ENCODE measurements at places on chromosomes 2 and 18.

DNA sequence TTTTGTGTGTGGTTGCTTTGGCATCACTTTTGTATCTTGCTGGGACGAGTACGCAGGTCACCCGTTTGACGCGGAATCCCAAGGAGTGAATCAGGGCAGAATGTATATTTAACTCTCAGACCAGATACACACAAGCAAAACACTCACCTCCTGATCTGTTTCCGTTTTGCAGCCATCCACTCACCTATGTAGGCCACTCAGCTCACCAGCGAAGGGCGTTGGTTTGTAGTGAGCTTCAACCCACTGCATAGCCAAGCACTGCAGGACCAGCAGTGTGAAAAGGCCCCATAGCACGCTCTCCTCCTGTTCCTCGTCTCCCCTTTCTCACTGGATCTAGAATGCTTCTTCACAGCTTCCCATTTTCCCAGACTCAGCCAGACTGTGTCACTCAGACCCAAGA is 58.3 kb downstream of the ZNF532 start:
- no peak for DNase-seq
- H3K36me3 ChIP-seq = no peaks in the 10 kb centered on the region
- no peaks in the 10 kb centered on the region for H3K4me1 ChIP-seq
- no peaks in the 10 kb centered on the region for H3K27me3 ChIP-seq
- H3K27ac ChIP-seq = no peak overlapping the region

DNA sequence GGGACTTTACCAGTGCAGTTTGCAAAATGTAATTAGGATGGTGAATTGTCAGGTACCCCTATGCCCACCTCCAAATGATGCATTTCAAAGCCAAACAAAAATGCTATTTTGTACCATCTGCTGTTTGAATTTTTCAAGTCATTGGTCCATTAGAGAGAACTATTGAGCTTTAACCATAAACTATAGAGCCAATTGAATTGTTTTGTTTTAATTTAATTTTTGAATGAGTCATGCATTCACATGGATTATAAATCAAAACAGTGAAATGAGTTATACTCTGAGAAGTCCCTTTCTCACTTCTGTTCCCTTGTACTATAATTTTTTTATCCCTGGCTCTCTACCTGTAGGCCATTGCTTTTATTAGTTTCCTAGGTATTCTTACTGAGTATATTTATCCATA is 140.6 kb upstream of the LYPD6 start:
- H3K4me1 ChIP-seq = no peaks in the 10 kb centered on the region
- H3K27me3 ChIP-seq = no peaks in the 10 kb centered on the region
- no peaks in the 10 kb centered on the region for H3K36me3 ChIP-seq

- no peaks in the 10 kb centered on the region for H3K36me3 ChIP-seq
- H3K27me3 ChIP-seq = no peaks in the 10 kb centered on the region
- no peaks in the 10 kb centered on the region for H3K4me1 ChIP-seq
- no peak for DNase-seq
These were observed 249.3 kb downstream of the PARD3B start for GRCh38 chr2:204794624-204795023.

DNA sequence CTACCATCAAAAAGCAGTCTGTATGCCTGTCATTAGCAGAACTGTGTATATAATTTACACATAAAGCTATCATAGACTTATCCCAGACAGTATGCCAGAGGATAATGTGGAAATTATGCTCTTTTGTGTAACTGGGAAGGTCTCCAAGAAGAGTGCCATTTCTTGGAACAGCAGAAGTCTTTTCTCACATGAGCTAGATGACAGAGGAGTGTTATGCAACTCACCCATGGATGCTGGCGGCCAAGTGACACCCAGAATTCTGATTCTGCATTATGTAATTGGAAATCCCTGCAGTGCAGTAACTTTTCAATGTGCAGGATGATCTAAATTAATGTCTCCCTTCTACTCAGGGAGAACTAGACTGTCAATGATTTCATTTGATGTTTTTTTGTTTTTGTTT is 160.0 kb downstream of the UBE2E3 start:
- no peaks in the 10 kb centered on the region for H3K36me3 ChIP-seq
- H3K4me1 ChIP-seq = no peaks in the 10 kb centered on the region
- DNase-seq = no peak
- H3K27me3 ChIP-seq = no peaks in the 10 kb centered on the region
- no peak overlapping the region for H3K27ac ChIP-seq

DNA sequence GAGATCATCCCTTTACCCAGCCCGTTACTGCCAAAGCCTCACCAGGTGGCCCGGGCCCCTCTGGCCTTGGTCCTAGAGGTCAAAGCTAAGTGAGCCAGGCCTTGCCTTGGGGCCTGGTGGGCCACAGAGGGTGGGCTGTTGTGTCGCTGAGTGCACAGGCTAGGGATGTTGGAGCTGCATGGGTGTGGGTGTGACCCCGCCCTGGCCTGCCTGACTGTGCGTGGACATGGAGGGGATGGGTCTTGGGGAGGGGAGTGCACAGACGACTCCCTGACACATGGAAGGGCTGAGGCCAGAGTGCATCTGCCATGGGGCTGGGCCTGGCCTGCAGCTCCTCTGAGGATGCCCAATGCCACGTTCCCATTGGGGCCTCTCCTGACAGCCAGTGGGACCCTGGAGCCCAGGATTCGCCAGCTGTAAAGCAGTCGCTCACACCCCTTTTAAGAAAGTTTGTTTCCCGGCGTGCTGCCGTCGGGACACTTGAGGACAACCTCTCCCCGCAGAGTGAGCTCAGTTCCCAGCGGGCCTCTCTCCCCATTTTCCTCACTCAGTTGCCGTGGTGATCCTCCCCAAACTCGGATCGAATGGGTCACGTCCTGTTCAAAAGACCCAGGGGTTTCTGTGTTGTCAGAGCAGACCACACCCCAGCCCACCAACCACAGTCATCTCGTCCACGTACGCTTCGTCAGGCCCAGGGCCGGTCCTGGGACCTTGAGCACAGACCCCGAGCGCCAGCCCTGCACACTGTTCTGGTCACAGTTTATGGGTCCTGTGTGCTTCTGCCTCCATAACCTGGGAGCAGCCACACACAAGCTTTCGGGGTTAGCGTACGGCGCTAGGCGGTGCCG is 93.5 kb downstream of the NFATC1 start:
- no peaks in the 10 kb centered on the region for H3K4me1 ChIP-seq
- H3K36me3 ChIP-seq = no peaks in the 10 kb centered on the region
- no peak for DNase-seq
- H3K27me3 ChIP-seq = no peaks in the 10 kb centered on the region
- no peak overlapping the region for H3K4me3 ChIP-seq
- H3K27ac ChIP-seq = no peak overlapping the region

- no peak overlapping the region for H3K4me3 ChIP-seq
- H3K36me3 ChIP-seq = peaks cover 5% of the 10 kb centered on the region
- H3K27ac ChIP-seq = no peak overlapping the region
- no peaks in the 10 kb centered on the region for H3K27me3 ChIP-seq
- no peak for DNase-seq
These were observed 32.1 kb downstream of the ME2 start for GRCh38 chr18:50911006-50911405.

DNA sequence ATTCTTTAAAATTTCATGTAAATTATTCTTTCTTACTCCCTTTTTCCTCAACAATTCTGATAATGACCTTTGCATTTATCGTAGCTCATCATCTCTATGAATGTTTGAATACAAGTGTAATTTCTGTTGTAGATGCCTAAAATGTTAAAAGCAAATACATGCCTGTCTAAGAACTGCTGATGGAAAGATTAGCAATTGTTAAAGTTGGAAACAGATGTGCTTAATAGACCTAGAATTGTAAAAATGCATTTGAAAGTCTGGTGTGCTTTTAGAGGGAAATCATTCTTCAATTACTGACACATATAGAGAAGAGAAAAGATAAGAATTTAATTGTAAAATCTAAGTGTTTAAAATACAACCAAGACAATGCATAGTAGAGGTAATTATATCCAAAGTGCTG is 50.4 kb downstream of the CCDC102B start:
- H3K4me3 ChIP-seq = no peak overlapping the region
- H3K27ac ChIP-seq = no peak overlapping the region
- H3K27me3 ChIP-seq = no peaks in the 10 kb centered on the region
- DNase-seq = no peak
- no peaks in the 10 kb centered on the region for H3K4me1 ChIP-seq

DNA sequence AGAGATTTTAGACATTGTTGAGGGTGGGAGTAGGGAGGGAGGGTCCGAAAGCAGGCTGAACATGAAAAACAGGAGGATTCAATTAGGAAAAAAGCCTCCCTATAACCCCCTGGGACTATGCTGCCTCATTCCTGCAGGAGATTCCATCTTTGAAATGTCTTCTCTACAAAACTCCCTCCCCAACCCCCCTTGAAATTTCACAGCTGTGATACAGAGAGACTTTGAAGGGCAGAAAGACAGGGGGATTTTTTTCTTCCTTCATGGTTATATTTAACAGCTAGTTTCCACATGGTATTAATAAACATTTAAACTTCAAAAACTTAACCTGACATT is 57.6 kb downstream of the TRIB2 start:
- DNase-seq = no peak
- no peak overlapping the region for H3K27ac ChIP-seq
- H3K4me3 ChIP-seq = no peak overlapping the region
- H3K27me3 ChIP-seq = no peaks in the 10 kb centered on the region
- H3K4me1 ChIP-seq = no peaks in the 10 kb centered on the region
- H3K36me3 ChIP-seq = no peaks in the 10 kb centered on the region

DNA sequence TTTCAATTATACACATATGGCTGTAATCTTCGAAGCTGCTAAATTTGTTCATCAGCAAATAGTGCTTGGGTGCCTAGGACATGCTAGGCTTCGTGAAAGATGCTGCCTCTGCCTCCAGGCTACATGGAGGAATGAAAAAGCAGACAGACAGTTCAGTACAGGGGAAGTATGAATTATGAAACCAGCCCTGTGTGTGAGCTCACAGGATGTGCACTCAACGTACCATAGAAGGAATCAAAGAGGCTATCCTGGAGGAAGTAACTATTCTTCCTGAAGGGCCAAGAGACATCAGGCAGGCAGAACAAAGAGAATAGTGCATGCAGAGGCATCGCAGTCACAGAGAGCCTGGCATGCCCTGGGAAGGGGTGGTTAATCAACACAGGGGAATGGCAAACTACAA is 61.4 kb downstream of the DYM start:
- no peaks in the 10 kb centered on the region for H3K4me1 ChIP-seq
- DNase-seq = no peak
- H3K27ac ChIP-seq = no peak overlapping the region
- H3K4me3 ChIP-seq = no peak overlapping the region
- no peaks in the 10 kb centered on the region for H3K36me3 ChIP-seq
- no peaks in the 10 kb centered on the region for H3K27me3 ChIP-seq

DNA sequence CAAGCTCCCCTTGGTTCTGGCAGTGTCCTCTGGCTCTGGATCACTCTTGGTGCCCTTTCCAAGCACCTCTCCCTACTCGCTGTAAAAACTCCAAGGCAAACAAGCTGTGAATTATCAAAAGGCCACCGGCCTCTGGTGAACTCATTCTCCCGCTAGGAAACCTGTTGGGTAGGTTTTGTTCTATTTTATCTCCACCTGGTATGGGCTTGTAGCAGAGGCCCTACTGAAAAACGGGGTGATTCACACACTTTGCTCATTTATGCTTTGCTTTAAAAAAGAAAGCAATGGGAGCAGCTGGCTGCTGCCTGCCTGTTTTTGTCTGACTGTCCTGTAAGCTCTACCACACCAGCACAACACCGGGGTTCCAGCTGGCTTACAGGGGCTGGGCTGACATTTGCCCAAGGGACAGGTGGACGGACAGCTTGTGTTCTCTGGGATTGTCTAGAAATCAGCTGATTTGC is 56.8 kb downstream of the SH3BP4 start:
- no peaks in the 10 kb centered on the region for H3K27me3 ChIP-seq
- no peak for DNase-seq
- peak overlapping the region; percentile 50 for H3K27ac ChIP-seq
- peaks cover 11% of the 10 kb centered on the region for H3K4me1 ChIP-seq
- H3K36me3 ChIP-seq = no peaks in the 10 kb centered on the region
